ENCODE measurements at places on chromosomes 16 and 17.

GRCh38 chr17:80418589-80418988, 3.6 kb downstream of the ENDOV start:
- DNase-seq, result no peak

DNA sequence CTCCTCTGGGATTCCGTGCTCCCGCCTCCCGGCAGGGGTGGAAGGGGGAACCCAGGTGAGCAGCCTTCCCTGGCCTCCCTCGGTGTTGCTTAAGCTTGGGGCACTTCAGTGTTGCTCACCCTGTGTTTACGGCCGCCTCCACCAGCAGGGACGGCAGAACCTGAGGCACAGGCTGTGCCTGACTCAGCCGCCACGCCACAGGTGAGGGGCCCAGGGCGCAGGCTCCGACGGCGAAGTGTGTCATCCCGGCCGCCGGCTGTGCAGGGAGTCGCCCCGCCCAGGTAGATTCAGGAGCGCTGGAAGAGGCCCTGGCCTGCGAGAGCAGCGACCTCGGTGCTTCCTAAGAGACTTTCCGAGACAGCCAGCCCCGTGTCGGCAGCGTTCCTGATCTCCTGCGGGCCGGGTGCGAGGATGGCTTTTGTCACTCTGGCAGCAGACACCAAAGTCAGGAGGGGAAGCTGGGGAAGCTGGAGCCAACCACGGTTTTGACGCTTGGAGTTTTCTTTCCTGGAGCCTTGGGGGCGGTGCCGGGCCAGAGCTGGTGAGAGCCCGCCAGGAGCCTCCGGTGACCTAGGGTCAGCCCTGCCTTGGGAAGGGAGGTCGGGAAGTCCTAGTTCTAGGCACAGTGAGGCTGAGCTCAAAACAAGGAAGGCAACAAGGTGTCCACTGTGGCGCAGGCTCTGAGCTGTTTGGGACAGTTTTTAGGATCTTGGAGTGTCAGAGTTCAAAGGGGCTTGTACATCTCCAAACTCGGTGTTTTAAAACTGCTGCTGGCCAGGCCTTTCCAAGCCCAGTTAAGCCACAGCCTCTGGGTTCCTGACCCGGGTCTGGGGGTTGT, 2.1 kb downstream of the GSE1 start:
- no peak for DNase-seq

- no peak for DNase-seq
Measured at GRCh38 chr16:2472885-2473445, 1.9 kb downstream of the NTN3 start.

- no peak for DNase-seq
Measured at GRCh38 chr17:65143889-65144604, 6.9 kb downstream of the RGS9 start.

DNA sequence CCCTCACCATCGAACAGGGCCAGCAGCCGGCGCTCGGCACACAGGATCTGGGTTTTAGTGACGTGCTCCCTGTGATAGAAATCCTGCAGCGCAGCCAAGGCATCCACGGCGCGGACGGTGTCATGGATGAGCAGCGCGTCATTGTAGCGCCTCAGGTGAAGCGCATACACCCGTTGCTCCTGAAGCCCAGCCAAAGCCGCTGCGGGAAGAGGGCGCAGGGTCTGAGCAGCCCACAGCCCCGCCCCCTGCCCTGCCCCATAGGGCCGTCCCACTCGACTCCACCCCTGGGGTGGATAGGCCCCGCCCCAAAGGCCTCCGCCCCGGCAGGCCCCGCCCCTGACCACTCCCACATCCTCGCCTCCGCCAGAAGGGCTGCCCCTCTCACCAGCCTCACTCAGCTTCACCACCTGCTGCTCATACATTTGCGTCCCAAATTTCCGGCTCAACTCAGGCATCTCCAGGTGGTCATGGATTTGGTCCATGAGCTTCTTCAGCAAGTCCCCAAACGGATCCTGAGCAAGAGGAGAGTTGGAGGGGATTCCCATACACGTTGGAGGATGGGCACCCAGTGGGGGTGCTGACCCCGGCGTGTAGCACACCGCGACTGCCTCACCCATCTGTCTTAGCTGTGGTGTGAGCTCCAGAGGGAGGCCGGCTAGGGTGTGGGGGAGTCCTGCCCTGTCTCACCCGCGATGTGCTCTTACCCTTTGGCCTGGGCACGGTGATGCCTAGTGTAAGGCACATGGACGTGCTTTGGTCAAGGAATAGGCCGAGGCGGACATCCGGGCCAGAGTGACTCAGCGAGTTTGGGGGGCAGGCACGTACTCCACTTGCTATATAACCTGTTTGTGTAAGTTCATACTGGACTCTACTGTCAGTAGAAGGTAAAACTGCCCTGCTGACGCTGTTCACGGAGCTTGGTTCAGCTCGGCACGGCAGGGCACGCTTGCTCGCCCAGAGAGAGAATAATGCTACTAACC, 4.6 kb downstream of the DHX58 start:
- no peak for DNase-seq

GRCh38 chr16:87531418-87531817, 38.6 kb upstream of the ZCCHC14 start:
- DNase-seq, result no peak

DNA sequence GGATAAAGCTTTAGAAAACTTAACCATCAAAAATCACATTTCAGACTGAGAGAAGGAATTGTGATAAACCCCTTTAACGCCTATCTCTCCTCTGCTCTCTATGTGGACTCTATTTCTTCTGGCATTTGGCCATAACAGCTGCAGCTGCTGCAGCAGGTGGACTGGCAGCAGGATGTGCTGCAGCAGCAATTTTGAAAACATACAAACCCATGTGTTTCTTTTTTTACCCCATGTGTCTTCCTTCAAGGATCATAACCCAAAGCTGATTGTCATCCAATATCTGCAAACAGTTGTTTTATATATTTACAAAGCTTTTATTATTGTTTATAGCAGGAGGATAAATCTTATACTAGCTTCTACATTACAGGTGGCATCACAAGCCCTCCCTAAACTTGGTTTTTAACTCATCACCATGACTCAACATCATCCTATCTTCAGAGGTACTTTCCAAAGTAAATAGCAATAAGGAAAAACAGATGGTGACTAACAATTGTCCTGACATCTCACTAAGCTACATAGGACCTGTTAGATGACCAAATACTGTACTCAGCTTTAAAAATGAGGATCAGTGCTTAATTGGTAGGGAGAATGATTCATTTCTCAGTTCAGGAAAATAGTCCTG, 14.5 kb upstream of the KRTAP9-2 start:
- DNase-seq, result peak; percentile 40

DNA sequence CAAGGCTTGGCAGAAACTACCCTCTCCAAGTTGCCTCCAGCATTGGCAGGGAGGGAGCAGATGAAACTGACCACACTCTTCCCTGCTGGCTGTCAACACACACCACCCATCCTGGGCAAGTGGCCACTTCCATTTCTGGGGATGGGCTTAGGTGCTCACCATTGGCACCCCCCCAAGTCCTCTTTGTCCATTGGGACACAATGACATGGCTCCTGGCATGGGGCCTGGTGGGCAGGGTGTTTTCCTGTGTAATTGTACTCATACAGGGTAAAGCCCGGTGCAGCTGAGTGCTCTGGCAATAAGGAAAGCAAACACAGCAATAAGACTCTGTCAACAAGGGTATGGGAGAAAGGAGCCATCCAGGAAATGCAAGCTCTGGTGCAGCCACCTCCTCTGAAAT, 22.6 kb downstream of the SCNN1B start:
- DNase-seq, result no peak

DNA sequence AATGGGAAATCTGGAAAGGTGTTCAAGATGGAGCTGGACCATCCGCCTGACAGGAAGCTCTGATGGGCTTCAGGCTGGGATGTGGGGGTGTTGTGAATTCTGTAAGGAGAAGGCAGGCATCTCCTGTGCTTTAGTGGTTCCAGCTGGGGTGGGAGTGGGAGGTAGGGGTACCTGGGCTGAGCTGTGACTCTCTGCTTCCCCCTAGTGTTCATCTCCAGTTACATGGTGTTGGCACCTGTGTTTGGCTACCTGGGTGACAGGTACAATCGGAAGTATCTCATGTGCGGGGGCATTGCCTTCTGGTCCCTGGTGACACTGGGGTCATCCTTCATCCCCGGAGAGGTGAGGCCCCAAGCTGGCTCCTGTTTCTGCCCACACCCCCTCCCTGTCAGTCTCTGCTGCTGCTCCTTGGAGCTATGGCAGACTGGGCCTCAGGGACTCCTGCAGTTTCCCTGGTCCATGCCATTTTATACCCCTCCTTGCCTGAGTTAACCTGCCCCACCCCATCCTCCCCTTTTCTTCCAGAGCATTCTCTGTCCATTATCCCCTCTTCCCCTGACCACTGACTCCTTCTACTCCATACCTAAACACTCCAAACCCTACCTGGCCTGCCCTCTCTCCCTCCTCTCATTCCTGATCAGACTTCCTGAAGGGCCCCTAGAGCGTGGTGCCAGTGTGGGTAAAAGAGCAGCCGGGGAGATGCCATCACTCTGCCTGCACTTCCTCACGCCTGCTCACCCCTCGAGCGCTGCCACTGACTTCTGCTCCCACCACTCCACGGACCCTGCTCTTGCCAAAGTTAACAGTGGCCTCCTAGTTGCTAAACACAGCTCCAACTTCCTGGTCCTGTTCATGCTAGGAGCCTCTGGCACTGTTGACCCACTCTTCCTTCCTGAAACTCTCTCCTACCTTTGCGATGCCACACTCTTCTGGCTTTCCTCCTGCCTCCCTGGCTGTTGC, 3.4 kb downstream of the SPNS1 start:
- DNase-seq, result no peak

- DNase-seq, result no peak
Measured at GRCh38 chr17:15659663-15660062, 24.4 kb downstream of the TRIM16 start.

DNA sequence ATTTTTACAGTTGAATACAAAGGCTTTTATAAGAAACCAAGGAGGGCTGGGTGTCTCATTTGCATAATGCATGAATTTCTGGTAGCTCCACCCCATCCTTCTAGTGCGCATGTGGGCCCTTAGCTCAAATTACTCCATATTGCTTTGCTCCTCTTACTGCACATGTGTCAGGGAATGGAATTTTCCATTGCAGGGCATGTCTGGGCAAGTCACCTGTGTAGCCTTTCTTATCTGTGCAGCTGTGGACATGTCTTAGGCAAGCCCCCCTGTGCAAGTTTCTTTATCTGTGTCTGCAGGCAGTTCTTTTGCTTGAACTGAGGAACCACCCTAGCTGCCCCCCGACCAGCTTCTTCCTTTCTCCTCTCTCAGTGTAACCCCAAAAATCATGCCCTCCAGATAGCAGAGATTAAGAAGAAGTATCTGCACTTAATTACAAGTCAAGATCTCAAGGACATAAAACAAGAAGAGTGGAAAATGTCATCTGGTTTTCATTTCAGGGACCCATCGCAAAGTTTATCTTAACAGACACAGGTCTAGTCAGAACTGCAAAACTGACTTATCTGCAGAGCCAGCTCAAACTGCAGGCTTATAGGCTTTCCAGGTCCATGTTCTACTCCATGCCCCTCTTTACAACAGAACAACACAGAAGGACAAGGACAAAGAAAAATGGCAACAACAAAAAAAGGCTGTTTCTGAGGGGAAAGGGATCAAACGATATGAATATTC, 137.9 kb upstream of the HS3ST4 start:
- DNase-seq, result no peak

DNA sequence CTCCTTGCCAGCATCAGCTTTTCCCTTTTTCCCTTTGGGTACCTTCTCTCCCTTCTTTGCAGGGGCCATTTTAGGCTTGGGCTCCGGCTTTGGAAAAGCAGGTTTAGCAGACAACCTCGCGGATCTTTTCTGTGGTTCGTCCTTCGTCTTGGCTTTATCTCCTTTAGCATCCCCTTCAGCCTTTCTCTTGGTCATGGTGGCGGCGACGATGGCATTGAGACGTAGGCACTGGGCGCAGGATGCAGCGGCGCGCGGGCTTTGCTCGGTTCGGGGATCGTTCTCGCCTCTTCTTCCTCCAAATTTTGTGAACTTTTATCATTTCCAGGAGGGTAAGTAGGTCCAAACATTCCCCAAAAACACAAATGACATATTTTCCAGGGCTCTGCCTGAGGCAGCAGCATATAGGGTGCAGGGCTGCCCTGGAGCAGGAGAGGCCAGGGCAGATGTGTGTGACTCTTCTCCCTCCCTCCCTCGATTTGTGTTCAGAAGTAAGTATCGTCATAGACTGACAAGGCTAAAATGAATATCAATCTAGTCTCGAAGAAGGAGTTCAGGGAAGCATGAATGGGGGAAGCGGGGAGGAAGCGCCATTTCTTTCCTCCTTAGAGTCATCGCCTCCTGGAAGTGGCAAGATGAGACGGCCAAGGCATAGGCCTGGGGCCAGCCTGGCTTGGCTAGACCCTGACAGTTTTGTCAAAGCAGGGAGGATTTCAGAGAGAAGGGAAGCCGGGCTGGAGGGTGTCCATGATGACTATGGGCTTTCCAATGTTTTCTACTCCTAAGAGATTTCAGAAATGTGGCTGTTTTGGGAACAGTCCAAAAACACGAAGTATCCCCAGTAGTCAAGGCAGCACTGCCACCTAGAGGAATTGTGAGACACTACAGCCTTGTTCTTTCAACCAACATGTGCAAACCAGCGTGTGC, 13.2 kb downstream of the CHCT1 start:
- DNase-seq, result peak; percentile 88

- no peak for DNase-seq
Measured at GRCh38 chr16:89685916-89686315, 573 bp upstream of the CDK10 start.

GRCh38 chr17:18066866-18067265, 20.9 kb upstream of the DRG2 start:
- DNase-seq, result no peak

DNA sequence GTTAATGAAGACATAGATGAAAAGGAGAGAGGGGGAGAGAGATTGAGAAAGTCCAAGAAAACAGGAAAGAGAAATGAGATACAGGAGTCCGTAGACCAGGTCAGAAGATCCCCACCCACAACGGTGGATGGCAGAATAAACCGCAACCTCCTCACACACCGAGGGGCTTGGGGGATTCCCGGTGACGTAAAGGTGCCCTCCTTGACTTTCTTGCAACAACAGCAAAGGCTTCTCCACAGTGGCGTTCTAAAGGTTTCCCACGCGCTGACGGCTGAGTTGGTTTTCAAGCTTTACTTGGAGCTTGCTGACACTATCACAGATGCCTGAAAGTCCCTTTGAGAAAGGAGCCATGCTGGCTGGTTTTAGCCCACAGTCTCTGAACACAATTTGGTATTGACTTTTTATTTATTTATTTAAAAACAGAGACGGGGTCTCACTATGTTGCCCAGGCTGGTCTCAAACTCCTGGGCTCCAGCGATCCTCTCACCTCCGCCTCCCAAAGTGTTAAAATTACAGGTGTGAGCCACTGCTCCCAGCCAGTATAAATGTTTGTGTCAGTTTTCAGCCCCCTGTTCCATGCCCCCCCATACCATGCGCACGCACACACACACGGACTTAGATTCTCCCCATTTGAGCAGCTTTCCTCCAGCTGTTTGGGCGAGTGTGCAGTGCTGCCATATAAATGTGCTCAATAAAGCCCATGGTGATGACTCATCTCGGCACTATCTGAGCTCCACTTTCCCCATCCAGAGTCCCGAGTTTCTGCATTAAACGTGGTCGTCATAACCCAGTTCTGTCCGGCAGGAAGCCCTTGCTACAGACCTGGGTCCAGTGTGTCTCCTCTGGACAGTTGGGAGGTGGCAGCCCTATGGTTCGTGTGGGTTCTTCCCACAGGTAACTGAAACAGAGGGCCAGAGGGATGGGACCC, 33.0 kb upstream of the SEC14L1 start:
- no peak for DNase-seq

GRCh38 chr17:15920758-15921239, 24.1 kb upstream of the ADORA2B start:
- DNase-seq, result peak; percentile 89
